ENCODE measurements at places on chromosomes 5 and 9.

DNA sequence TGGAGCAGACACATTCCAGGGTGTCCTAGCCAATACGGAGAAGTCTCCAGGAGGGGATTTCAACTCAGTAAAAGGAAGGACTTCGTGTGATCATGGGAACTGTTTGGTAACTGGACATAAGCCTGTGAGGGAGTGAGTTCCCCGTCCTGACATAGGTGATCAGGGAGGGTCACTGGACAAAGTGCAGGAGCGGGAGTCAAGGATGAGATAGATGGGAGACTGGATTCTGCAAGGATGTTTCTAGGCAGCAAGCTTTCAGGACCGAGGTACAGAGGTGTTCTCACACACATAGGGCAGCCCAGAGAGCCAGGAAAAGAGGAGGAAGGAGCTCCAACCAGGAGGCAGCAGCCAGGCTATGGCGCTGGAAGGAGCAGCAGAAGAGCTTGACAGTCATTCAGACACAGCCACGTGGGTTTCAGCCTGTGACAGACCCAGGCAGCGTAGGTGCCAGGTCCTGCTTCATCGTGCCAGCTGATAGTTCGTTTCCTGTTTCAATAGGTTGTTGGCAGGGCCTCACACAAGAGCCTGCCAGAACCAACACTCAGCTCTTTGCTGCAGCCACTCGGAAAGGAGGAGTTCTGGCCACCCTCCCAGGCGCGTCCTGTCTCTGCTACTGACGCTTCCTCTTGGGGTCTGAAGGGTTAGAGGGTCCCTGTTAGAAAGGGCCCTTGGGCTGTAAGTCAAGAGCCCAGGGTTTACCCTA, 84.1 kb downstream of the AMBP start:
- peak; percentile 12 for DNase-seq

GRCh38 chr5:173330338-173331206, 2.4 kb upstream of the STC2 start:
- no peak for DNase-seq

- peak; percentile 14 for DNase-seq
Observed at GRCh38 chr5:84088996-84089395, 295.7 kb downstream of the EDIL3 start.

DNA sequence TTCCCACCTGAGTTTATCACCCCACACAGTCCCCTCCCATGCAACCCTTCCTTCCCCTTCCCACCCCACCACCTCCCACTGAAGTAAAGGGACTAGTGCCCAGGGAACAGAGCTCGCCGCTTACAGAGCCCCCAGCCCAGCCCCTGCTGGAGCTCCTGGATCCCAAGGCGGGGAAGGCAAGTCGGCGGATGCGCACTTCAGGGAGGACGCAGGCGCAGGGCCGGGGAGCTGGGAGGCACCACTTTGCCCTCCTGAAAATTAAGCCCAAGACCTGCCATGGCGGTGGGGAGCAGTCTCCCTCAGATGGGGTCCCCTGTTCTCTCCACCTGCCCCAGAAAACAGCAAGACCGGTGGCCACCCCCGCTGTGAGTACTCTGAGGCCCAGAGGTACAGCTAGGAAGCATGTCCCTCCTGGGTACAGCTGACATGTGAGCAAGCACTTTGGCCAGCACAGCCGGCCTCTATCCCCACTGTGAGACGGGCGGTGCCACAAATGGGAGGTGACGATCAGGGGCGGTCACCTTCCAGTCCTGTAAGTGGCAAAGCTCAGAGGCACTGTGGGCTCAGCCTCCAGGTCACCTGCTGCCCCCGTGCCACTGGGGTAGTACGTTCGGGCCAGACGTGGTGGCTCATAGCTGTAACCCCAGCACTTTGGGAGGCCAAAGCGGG, 45.9 kb downstream of the COL23A1 start:
- no peak for DNase-seq

DNA sequence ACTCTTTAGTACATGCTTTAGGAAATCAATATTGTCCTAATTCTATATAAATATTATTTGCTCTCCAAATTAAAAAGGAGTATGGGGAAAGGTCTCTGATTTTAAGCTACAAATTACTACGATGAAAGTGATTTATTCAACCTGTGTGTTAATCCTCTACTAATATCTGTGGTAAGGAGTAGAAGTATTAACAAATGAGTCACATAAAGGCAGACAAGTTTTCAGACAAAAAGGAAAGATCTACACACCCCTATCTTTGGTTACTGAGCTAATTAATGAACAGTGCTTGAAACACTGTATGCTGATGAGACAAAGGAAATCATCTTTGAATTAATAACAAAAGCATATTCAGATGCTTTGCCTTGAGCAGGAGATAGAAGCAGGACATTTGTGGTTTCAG, 15.9 kb downstream of the LOX start:
- DNase-seq: peak; percentile 58

- DNase-seq: no peak
Observed at GRCh38 chr9:7976167-7976755, 176.7 kb upstream of the DMAC1 start.

- peak; percentile 41 for DNase-seq
Observed at GRCh38 chr9:69157751-69158466, 16.2 kb upstream of the TJP2 start.

- no peak for DNase-seq
Observed at GRCh38 chr9:13505797-13506196, 226.3 kb upstream of the MPDZ start.

DNA sequence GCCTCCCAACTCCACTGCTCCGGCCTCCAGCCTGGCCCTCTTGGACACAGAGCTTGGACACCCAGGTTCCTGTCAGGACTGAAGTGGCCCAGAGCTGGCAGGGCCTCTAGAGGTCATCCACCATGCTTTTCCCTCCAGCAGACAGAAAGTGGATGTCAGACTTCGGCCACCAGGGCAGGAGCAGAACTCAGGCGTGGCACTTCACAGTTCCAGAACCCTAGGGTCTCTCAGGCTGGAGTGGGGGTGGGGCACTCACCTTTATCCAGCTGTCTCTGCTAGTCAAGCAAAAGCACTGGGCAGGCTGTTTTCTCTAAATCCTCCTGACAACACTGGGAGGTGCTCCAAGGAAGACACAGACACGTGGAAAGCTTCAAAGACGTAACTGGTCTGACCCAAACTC, 35.6 kb upstream of the N4BP3 start:
- no peak for DNase-seq

GRCh38 chr5:156498226-156498980, 171.4 kb downstream of the SGCD start:
- DNase-seq: peak; percentile 84

GRCh38 chr9:99368341-99369326, 146.6 kb downstream of the SEC61B start:
- peak; percentile 71 for DNase-seq

DNA sequence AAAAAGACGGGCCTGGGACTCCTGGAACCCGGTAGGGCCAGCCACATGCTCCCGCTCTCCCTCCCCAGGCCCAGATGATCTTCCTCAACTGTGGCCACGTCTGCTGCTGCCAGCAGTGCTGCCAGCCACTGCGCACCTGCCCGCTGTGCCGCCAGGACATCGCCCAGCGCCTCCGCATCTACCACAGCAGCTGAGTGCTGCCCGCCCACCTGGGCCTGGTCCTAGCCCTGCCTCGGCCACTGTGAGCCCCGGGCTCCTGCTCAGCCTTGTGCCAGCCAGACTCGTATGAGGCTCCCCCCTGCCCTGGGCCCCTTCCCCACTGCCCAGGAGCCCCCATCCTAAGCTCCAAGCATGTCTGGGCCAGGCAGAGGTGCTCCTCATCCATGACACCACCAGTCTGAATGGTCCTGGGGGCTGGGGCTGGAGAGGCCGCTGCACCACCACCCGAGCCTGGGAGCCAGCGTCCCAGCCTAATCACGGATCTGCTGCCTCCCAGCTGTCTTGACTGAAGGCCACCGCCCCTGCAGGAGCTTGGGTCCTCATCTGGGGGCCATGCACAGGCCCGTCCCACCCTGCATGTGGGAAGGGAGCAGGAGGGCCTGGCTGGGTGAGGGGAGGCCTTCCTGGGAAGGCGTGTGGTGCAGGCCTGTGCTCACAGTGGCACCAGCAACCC, 51.5 kb downstream of the LRSAM1 start:
- DNase-seq: no peak

GRCh38 chr5:3049261-3049660, 297.8 kb upstream of the IRX2 start:
- DNase-seq: no peak

All from fibroblast of skin of abdomen (primary cell).